ENCODE measurements at places on chromosomes 16 and 17. TPM values are rescaled to one million over a fixed set of nuclear protein-coding genes. Genes with fewer than 3 reads are reported as not detected.

DNA sequence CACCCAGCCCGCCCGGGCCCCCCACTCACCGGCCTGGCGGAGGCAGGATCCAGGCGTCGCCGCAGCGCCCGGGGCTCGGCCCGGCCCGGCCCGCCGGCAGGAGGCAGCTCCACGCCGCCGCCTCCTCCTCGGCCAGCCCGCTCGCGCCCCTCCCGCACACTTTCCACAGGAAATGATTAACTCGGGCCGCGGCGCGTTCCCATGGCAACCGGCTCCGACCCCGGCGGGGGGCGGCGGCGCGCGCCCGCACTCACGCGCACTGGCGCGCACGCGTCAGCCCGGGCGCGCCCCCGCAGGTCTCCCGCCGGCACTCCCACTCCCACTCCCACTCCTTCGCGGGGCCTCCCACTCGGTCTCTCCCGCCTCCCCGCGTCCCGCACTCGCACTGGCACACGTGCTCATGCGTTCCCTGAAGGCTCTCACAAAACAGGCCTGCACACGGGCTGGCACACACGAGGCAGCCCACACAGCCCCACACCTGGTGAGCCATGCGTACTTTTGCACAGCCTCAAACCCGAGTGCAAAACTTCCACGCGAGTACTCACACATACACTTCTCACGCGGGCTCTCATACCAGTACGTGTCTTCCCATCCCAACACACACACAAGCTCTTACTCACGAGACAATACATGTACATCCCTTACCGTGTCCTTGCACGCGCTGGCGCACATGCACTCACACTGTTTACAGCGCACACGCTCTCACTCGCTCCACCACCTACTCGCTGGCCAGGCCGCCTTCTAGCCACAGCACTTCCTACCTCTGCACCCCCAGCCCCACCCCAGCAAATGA lies at the start of gene KIFC3:
Gene KIFC3 (minus strand): TSS at position 151 of the 793 bp plus-strand sequence. CDS start 4,248 bp downstream, outside the sequence.
- DNase-seq = peak; percentile 61

DNA sequence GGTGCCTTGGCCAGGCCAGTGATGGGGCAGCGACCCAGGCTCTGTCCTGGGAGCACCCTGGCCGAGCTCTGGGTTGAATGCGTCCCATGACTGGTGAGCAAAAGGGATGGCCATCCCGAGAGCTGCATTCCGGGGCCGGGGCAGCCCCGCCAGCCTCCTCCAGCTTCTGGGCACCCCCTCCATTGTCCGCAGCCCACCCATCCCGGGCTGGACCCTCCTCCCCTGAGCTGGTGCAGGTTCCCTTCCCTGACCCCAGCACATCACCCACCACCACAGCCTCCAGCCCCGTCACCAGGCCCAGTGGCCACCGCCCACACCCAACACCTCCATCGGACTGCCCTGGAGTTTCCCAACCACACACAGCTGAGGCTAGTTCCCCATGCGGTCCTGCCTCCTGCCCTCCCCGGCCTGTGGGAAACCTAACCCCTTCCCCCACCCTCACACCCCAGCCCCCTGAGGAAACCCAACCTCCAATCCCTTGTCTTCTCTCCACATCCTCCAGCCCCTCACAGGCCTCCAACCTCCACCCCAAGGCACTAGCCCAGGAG lies 16.2 kb upstream of the PVALEF start:
- DNase-seq = no peak

GRCh38 chr17:48598736-48599135 lies 5.2 kb upstream of the HOXB5 start:
- DNase-seq = no peak

DNA sequence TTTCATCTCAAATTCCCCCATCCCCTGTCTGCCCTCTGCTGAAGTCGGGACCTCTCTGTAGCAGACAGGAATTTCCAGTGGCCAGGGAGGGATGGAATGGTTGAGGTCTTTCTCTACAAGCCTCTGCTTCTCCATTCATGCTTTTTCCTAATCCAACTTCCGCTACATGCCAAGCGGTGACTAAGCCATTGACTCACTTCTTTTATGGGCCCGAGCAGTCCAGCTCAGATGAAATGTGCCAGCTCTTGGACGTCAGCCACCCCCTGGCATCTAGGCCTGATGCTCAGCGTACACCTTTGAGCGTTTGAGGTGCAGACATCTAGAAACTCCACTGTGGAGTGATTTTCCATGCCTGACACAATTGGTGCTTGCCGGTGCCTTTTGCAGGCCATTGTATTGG lies 40.7 kb upstream of the GPR139 start:
- DNase-seq = no peak

DNA sequence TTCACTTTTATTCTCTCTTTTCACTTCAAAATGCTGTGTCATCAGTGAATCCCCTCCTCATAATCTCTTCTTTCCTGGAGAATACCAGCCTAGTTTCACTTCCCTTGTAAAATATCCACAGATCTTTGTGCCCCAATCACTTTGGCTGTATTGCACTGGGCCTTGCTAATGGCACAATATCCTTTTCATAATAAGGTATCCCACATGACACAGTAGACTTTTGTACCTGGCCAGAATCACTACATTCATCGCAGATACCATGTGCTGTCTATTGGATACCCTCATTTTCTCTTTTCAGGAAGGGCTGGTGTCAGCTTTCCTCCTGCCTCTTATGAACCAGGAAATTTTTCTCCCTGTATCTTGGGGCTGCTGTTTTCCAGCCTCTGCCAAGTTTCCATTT lies 25.7 kb upstream of the TOX3 start:
- no peak for DNase-seq

Gene PRRT2
- 1.3 TPM for total RNA-seq

GRCh38 chr17:33929181-33929724 lies 325.8 kb upstream of the CCL2 start:
- no peak for DNase-seq

GRCh38 chr16:78072275-78072674 lies 27.2 kb upstream of the WWOX start:
- no peak for DNase-seq

Gene RMI2
- total RNA-seq = 55.7 TPM

Gene APOH
- not detected for total RNA-seq

GRCh38 chr17:83062818-83063671 lies 16.4 kb upstream of the METRNL start:
- DNase-seq = no peak

DNA sequence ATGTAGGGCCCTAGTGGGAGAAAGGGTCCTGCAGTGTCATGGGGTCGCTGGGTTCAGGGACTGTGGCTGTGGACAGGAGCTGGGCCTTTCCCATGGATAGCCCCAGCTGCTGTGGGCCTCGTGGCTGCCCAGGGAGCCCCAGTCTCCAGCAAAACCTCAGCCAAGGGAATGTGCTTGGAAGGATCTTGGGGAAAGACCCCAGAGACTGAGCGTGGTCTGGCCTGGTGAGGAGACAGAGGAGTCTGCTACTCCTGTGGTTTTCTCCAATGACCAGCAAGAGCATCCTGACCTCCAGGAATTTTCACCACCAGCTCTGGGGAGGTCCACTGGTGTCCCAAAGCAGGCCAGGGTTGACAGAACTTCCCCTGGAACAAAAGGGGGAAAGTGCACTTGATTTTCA lies 42.3 kb downstream of the RNF112 start:
- DNase-seq = no peak

GRCh38 chr16:81575307-81575706 lies 130.7 kb downstream of the CMIP start:
- no peak for DNase-seq

- DNase-seq = no peak
These were observed 25.8 kb downstream of the ABR start for GRCh38 chr17:1153795-1154546.

Gene ARHGAP44
- total RNA-seq = not detected

DNA sequence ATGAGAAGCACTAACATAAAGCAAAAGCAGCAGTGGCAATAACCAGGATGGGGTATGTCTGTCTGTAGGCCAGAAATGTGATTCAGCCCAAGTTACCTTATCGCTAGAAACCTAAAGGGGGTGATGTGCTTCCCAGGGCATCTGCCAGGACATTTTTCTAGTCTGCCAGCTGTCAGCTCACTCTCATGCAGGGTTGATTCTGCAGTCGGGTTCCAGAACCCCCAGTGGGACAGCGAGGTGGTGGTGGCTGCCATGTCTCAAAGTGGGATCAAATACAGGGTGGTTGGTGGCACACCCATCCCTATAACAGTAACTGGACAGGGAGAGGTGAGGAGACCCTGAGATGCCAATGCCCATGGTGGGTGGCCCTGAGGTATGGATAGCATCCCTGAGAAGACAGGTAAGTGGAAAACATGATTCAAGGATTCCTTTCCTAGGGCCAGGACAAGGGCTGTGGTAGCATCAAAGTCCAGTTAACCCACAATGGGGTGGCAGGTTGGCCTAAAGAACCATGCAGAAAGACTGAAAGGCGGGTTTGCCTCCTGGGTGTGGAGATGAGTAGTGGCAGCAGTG lies 84.3 kb downstream of the TNFRSF13B start:
- no peak for DNase-seq

- no peak for DNase-seq
These were observed 24.9 kb downstream of the DCUN1D3 start for GRCh38 chr16:20875355-20875650.

DNA sequence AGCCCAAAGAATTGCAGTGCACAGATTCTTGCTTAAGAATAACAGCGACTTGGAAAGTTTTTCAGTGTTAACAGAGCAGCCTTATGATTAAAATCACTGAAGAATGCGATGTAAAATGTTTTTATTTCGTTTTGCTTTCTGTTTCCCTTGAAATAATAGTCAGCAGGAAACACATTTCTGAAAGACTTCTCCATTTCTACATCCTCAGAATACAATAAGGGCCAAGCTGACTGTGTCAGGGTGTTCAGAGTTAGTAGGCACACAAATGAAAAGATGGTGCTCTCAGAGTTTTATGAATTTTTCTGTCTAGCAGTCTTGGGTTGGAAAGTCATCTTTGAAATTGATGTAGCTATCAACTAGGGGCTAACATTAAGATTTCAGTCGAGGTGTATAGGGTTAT lies 582.9 kb upstream of the RBFOX1 start:
- no peak for DNase-seq

DNA sequence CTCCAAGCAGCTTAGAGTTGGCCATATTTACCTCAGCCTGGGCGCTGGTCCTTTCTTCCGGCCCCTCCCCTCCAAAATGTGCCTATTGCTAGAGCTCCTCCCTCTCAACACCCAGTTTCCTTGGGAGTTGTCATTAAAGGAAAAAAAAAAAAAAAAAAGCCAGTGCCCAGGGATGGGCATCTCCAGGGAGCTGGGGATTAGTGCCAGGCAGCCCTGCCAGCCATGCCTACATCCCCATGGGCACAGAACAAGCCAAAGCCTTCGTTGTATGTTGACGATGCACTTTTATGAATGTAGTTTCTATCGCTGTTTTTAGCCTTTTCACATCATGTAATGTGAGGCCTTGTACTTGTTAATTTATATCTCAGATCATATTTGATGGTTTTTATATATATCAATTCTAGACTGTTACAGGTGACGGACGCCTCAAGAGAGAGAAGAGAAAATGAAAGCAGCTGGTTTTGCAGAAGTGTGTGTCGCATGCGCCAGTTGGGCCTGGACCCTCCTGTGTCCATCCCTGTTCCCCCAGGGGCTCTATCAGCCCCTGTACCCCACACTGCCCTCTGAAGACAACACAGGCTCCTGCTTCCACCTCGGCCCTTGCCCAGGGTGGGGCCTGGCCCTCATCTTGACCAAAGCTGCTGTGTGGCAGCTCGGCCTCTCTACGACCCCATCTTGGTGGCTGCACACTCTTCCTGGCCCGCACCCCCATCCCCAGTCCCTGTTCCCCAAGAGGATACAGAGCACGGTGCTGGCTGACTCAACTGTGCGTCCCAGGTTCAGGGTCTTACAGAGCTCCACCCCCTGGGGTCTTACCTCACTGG lies 4.8 kb downstream of the LIMD2 start:
- DNase-seq = no peak

DNA sequence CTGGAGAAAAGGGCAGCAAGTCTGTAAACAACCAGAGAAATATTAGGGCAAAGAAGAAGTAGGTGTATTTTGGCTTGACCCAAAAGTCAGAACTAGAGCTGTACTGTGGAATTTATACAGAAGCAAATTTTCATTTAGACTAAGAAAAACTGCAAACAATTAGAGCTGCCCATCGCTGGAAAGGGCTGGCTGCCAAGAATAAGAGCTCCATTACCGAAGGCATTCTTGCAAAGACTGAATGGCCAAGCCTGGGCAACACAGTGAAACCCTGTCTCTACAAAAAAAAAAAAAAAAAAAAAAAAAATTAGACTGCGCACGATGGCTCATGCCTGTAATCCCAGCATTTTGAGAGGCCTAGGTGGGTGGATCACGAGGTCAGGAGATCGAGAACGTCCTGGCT lies 53.9 kb upstream of the TMC5 start:
- DNase-seq = no peak

GRCh38 chr16:49459953-49460735 lies 86.5 kb downstream of the C16orf78 start:
- no peak for DNase-seq

Gene FADS6
- not detected for total RNA-seq

DNA sequence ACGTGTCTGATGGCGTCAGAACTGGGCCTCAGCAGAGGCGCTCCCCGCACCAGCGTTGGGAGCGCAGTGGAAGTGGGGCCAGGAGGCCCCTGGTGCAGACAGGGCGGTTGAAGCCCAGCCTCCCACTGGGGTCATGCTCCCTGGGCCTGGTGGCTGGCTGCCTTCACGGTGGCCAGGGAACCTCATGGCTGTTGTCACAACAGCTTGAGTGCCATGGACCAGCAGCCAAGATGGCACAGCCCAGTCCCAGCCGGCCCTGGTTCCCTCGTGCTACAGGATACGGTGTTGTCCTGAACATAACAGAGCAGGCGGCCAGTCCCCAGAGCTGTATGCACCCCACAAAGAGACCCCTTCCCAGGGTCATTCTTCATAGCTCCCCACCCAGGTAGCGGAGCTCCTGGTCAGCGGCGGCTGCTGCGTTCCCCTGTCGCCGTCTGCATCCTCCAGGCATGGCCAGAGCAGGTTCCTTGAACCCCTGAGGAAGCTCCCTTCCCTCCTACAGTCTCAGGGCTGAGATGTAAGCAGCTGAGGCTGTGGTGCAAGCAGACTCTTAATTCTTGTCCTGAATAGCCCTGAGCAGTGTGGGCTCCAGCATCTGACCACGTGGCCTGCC lies 29.7 kb downstream of the NME3 start:
- no peak for DNase-seq

GRCh38 chr17:61047515-61047914 lies 352.1 kb upstream of the TBX2 start:
- DNase-seq = no peak

Gene HSD17B1
- 0.49 TPM for total RNA-seq

DNA sequence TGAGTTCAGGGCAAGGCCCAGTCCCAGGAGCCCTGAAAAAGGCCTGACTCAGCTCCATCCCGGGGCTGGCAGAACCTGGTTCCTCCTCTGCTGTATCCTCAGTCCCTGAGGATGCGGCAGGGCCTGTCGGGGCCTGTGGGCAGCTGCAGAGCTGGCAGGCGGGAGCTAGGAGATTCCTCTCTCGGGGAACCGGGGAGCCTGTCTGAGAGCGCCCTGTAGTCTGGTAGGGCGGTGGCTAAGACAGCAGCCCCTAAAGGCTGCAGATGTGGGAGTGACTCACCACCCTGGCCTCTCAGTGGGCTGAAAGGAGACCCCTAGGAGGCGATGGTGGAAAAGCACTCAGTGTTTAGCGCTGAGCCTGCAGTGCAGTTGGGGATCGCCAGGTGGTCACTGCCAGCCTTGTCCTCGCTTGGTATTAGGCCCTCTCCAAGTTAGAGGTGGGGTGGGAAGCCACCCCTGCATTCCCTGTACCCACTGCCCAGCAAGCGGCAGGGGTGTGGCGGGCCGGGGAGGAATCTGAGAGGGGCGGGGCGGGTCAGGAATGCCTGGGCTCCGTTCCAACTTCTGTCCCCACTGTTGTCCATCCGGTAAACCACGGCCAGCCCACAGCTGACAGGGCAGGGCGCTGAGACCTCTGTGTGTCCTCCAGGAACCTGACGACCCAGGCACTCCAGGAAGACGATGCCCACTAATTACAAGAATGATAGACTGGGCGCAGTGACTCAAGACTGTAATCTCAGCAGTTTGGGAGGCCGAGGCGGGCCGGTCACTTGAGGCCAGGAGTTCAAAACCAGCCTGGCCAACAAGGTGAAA lies 29.5 kb upstream of the CDH1 start:
- no peak for DNase-seq

Measured in activated T-helper 1 cell treated with anti-CD3 and anti-CD28 coated beads, Interleukin-12 subunit alpha, Interleukin-12 subunit beta, Interleukin-2, Interleukin-4 antibody, amounts not matched to agents 30 ng/mL and 10 ng/mL and 1 ng/mL, durations not matched to agents 14 hours and 24 hours and 36 hours (primary cell).